ENCODE measurements at places on chromosomes 7 and 10.

DNA sequence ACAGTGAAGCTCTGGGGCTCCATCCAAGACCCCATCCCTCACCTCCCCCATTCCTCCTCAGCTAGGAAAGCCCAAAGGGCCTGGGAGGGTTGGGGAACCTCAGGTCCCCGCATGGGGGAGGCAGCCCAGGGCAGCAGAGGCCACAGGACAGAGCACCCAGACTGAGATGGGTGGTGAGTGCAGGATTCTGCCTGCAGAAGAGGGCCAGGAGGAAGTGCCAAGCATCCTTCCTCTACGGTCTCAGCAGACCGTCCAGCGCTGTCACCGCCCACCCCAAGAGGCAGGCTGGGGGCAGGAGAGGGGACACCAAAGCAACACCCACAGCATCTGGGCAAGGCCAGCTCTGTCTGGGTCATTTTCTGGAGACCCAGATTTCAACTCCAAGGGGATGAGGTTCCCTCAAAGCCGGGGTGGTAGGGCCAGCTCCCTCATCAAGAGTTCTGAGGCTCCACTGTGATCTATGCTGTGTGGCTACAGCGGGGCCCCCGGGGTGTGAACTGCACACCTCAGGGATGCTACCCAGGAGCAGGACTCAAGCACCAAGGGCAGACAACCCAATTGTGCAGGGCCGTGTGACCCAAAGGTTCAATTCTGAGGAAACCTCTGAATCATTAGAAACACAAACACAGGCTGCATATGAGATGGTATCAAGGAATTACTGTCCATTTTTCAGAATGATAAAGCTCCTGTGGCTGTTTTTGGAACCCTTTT, 46.8 kb downstream of the CAMK2B start:
- no peak for DNase-seq

DNA sequence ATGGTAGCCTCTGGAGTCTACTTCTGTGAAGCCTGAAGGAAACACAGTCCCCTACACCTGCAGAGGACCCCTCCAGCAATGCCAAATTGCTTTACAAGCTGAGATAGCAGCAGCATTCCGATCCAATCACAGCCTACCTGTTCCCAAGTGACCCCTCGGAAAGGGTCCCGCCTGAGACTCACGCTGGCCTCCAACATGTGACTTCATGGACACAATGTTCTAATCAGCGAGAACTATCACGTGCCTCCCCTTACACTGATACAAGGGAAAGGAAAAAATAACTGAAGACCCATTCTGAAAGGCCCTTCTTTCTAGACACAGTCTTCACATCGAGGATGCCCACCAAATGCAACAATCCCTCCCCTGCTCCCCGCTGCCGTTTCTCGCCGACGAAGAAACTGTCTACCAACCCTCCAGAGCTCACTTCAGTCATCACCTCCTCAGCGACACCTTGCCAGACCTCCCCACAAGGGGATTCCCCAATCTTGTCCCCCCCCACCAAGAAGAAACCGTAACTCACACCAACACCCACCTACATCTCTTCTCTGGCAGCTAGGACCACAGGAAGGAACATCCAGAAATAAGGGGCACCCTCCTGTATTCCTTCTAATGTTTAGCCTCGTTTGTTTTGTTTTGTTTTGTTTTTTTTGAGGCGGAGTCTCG, 1.8 kb downstream of the SNX8 start:
- no peak for DNase-seq

DNA sequence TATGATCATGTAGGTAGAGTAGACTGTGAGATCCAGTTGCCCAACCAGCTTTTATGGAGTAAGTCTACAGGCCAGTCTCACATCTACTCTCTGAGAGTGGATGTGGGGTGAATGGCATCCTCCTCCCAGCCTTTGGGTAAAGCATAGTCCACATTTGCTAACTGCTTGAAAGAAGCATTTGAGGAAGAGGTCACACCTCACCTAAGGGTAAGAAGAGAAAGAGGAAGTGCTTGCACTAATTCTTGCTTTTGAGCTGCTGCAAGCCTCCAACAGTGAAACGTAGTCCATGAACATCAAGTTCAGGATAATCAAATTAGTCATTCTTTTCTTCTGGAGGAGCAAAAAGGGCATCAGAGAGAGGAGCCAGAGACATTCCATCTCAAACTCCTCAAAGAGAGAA, 93.9 kb upstream of the AGR3 start:
- DNase-seq: no peak

- DNase-seq: no peak
These were observed 525.6 kb downstream of the MDFIC start for GRCh38 chr7:115447495-115447894.

GRCh38 chr7:157278791-157279724, 57.7 kb upstream of the DNAJB6 start:
- no peak for DNase-seq

GRCh38 chr10:16965344-16965616, 148.1 kb upstream of the RSU1 start:
- DNase-seq: no peak

- no peak for DNase-seq
These were observed 63.4 kb upstream of the AQP1 start for GRCh38 chr7:30848121-30848855.

GRCh38 chr7:64885520-64886240, 17.4 kb upstream of the ZNF273 start:
- no peak for DNase-seq

DNA sequence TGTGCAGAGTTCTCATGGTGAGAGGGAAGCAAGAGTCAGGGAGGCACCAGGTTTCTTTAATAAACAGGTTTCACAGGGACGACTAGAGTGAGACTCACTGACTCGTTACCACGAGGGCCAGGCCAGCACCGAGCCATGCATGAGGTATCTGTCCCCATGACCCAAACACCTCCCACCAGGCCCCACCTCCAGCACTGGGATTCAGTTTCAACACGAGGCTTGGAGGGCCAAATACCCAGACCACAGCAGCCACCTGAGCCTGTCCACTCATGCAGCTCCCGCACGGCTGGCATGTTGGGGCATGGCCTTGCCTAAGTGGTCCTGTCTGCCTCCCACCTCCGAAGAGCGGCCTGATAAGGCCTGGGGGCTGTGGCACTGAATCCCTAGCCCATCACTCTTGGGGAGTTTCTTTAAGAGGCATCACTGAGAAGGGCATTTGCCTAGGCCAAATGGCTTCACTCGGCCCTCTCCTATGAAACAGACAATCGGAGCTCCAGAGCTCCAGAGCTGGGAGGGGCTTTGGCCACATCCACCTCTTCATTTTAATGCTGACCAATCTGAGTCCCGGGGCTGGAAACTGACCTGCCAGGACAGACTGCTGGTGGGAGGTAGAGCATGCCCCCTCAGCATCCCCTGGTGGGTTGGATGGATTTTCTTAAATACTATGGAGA, 157.8 kb downstream of the DNAJB6 start:
- DNase-seq: no peak

DNA sequence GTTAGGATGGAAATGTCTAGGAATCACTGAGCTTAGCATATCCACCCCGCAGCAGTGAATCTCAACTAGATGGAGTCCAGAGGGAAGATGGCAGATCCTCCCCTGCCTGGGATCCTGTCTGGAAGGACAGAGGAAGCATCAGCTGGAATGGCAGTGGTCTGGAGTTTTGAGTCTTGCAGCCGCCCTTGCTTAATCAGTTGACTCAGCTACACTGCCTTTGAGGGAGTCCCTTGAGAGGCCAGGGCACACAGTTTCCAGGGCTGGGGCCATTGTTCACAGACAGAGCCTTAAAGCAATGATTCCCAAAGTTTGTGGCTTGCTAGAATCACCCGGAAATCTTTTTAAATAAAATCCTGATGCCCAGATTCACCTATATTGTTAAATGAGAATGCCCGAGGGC, 128.1 kb downstream of the NT5C2 start:
- no peak for DNase-seq
